Fibroblast of skin of left quadriceps (primary cell): ENCODE measurements at places on chromosomes 2 and 18.

- DNase-seq, result no peak
Observed at GRCh38 chr2:20939931-20940795, 103.7 kb downstream of the APOB start.

DNA sequence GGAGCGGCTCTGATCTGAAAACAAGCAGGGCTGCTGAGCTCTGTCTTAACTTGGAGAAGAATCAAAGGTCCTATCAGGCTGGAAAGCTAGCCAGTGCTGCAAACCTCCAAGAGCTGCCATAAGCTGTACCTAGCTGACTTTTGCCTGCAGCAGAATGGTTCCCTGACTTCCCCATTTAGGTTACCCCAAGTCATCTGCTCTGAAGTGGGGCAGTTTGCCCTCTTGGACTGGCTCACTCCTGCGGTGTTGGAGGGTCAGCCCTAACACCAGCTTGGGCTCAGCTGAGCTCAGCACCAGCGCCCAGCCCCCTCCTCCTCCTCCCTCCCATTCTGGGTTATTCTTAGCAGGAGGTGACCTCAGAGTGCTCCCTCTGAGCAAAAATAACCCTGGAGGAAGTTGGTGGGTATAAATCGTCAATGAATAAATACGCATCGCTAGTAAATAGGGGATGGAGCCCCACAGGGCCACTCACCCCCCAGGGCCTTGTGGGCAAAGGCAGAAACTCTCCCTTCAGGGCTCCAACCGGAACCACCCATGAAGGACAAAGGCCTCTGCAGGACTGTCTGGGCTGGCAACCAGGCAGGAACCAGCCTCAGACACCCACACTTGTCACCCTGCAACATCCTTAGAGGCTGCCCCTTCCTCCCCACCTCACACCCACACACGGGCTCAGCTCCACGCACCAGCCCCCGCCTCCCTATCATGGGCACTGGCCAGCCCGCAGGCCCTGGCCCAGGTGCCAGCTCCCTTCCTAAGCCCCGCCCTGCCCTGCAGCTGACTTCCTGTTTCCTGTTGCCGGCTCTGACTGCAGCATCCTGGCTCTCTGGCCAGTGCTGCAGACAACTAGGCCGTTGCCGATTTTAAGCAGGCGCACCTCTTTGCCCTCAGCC lies 46.9 kb downstream of the DNMT3A start:
- DNase-seq, result no peak

- DNase-seq, result no peak
Observed at GRCh38 chr2:233084488-233084887, 24.3 kb downstream of the INPP5D start.

DNA sequence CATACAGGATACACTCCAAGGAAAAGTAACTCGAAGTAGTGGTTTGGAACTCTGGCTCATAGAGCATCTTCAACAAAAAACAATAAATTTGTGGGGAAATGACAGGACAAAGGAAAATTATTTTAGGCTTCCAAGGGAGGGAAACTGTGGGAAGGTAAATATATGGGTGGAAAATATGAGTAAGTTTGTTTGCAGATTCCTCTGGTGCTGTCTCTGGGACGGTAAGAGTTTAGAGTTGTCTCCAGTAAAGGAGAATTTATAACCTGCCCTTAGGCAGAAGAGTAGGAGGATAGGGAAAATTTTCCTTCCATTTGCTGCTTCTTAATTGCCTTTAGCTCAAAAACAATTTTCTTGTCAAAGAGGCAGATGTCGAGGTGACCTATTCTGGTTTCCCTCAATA lies 19.3 kb downstream of the HNMT start:
- DNase-seq, result no peak

- DNase-seq, result no peak
Observed at GRCh38 chr2:98374958-98375570, 28.8 kb downstream of the CNGA3 start.

GRCh38 chr2:125471963-125472362 lies 1184.0 kb upstream of the GYPC start:
- no peak for DNase-seq

- peak; percentile 34 for DNase-seq
Observed at GRCh38 chr2:120108049-120108448, 95.2 kb downstream of the EPB41L5 start.

- DNase-seq, result no peak
Observed at GRCh38 chr2:179082697-179083096, 32.8 kb upstream of the CCDC141 start.

GRCh38 chr18:210075-210474 lies 51.7 kb downstream of the USP14 start:
- DNase-seq, result no peak

GRCh38 chr2:38277245-38278116 lies 99.6 kb downstream of the ATL2 start:
- no peak for DNase-seq

GRCh38 chr2:43714164-43714563 lies 37.9 kb upstream of the C1GALT1C1L start:
- DNase-seq, result peak; percentile 13

GRCh38 chr2:234587341-234588053 lies 90.6 kb upstream of the ARL4C start:
- DNase-seq, result no peak

GRCh38 chr2:170123593-170123992 lies 54.4 kb upstream of the MYO3B start:
- no peak for DNase-seq

DNA sequence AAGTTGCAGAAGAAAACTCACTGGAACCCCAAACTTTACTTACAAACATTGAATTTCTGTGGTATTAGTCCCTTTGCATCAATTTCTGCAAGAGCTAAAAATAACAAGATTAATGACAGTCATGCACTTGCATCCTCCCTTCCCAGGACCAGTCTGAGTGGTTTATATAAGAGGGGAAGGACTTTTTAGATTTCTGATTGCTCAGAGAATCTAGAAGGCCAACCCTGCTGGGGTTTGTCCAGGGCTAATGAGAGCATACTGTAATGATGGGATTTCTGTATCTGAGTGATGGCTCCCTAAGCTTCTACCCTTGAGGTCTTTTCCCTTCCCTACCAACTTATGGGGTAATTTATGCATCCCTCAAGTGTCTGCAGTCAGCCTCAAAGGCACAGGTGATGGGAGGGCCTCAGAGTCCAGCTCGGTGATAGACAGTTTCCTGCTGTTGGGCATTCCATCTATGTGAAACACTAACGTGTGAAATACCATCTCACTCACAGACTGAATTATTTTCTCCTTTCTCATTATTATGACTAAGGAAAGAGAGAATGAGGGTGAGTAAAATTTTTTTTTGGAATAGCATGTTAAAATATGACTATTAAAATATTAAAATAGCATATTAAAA lies 556.3 kb downstream of the RIT2 start:
- DNase-seq, result no peak

DNA sequence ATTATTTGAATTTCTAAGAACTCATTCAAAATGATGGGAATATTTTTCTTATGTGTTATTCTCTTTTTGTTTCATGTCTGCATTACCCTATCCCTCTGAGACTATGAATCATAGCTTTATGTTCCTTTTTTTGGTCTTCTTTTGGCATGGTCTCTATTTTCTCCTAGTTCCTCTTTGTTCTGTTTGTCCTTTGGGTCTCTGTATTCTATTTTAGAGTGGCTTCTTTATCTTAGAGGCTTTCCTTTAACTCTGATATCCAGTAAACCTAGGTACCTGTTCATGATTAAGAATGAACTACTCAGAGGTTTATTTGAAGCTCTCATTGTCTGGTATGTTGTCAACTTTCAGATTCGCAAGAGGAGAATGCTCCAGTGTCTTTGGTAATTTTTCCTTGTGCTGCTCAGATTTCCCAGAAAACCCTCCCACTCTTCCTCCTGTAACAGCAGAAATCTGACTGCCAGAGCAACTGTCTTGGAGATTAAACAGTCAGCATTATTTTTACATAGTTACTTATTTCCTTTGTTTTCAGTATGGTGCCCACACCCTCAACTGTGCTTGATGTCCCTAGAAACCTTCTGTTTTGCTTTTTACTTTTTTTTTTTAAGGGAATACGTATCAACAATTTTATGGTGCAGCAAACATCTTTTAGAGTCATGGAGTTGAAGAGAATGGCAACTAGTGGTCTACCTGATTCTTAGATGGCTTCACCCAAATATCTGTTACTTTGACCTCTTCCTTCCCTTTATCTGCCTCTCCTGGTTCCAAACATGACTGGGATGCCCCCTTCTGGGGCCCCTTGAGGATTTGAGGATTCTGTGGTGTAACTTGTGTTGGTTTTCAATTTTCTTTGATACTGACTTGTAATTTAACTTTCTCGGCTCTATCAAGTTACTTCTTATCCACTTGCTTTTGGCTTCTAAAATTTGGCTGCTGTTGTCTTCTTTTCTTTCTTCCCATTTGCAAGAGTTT lies 92.0 kb downstream of the DPP10 start:
- DNase-seq, result no peak

- no peak for DNase-seq
Observed at GRCh38 chr2:86027196-86027921, 78.3 kb downstream of the POLR1A start.

DNA sequence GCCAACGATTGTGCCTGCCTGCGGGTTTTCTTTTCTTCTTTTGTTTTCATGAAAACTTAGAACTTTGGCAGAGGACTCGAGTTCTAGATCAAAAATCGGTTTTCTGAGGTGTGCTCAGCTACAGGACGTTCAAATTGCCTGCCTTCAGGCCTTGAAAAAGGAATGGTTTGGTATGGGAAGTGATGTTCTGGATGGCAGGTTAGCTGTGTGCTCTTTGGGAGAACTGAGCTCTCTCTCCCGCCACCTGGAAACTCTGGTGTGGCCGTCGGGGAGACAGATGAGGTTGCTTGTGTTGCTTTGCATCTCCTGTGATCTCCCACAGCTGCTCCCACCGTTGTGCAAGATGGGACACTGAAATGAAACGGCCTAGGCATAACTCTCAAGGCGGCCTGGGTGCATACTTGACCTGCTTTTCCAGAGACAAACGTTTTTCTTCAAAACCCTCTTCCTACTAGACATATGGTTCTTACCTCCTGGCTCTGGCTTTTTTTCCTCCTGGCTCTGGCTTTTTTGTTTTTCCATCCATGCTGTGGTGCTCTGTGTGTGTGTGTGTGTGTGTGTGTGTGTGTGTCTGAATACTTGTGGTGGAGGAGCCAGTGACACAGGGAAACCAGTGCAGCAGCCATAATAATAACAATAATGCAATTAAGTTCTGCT lies 2.0 kb downstream of the FMNL2 start:
- DNase-seq, result no peak

DNA sequence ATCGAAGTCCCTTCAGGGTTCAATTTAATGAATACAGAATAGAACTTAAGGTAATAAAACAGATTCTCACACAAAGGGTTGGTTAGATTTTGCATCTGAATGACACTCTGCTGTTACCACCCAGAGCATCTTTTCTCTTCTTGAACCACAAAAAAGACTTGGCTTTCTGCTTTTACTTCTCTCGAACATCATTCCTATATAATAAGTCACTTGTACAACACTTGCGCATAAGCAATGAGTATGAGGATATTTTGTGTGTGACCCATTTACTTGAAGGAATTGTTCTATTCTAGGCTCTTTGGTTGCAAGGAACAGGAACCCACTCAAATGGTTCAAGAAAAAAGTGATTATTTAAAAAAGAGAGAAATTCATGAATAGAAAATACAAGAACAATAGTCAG lies 126.2 kb downstream of the NUP35 start:
- DNase-seq, result no peak

DNA sequence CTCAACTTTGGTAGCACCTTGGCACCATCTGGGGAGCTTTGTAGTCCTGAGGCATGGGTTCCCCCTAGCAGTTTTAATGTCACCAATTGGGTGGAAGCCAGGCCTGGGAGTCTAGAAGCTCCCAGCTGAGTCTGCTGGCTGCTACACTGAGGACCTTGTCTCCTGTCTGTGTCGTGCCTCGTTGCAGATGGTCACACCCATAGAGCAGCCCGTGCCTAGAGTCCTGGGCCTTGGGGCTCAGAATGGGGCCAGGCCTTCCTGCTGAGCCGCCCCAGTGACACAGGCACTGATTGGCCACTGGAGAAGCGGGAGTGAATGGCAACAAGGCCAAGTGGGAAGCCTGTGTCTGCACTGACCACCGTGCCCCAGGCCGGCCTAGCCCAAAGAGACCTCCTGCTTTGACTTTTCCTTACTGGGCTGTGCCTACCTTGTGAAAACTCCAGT lies 113.2 kb downstream of the SH3RF3 start:
- no peak for DNase-seq

- DNase-seq, result no peak
Observed at GRCh38 chr2:164710837-164711765, 89.8 kb upstream of the GRB14 start.

GRCh38 chr18:6773777-6774176 lies 44.3 kb downstream of the ARHGAP28 start:
- no peak for DNase-seq

DNA sequence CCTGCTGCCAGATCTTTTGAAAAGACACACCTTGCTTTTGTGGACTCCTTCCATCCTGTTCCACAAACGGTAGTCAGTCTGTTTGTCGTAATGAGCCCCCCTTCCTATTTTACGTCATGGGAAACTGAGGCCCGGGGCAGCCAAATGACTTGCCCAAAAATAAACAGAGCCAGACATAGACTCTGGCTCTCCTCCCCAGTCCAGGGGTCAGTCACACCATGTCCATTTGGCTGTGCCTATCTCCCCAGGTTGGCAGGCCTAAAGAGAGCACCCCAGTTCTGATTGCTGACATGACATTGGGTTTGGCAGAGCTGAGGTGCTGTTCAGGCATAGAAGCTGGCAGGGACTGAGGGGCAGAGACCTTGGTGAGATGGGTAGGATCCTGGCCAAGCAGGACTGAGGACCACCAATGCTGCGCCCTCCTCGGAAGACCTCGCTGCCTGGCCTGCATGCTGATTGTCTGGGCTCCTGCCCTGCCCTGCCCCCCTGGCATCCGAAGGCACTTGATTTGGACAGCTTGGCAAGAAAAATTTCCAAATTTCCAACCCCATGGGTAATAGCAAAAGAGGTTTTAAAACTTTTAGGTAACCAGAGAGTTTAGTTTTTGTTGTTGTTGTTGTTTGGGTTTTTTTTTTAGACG lies 335.4 kb downstream of the DYSF start:
- no peak for DNase-seq

DNA sequence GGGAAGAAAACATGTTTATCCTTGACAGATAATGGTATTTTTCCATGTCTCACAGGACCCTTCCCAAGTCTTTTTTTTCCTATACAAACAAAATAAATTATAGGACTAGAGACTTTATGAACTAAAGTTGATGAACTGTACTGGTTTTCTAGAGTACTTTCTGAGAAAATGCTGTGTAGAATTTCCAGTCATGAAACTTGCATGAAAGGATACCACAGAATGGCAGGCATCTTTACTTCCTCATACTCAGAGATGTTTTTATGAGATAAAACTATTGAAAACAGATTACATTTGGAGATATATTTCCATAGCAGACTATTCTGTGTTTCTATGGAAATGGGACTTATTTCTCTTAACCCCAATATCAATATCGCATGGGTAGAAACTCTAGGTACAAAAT lies 403.5 kb downstream of the PARD3B start:
- no peak for DNase-seq

DNA sequence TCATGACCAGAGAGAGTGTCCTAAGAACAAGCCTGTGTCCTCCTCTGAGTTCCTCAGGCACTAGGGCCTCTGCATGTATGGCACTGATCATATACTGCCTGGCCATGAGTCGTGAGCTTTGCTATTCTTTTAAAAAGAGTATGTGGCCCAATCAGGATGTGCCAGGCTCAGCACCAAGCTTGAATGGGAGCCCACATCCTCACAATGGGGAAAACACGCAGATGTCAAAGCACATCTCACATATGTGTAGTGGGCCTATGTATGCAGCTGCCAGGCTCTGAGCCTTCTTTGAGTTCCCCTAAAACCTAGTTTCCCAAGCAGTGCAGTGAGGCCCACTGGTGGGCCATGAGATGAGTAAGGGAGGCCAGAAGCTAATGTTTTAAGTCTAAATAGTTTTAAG lies 69.9 kb upstream of the SLC1A4 start:
- no peak for DNase-seq

GRCh38 chr2:31304816-31305215 lies 70.9 kb downstream of the EHD3 start:
- no peak for DNase-seq
